ENCODE measurements at places on chromosomes 3 and 15.

- peak; percentile 27 for DNase-seq
Measured at GRCh38 chr3:5187920-5188418, 462 bp downstream of the EDEM1 start.

GRCh38 chr3:171491361-171491760, 31.2 kb upstream of the TNIK start:
- no peak for DNase-seq

- DNase-seq: no peak
Measured at GRCh38 chr15:89876396-89877082, 17.3 kb downstream of the AP3S2 start.

GRCh38 chr3:34157491-34157890, 359.1 kb downstream of the PDCD6IP start:
- no peak for DNase-seq

DNA sequence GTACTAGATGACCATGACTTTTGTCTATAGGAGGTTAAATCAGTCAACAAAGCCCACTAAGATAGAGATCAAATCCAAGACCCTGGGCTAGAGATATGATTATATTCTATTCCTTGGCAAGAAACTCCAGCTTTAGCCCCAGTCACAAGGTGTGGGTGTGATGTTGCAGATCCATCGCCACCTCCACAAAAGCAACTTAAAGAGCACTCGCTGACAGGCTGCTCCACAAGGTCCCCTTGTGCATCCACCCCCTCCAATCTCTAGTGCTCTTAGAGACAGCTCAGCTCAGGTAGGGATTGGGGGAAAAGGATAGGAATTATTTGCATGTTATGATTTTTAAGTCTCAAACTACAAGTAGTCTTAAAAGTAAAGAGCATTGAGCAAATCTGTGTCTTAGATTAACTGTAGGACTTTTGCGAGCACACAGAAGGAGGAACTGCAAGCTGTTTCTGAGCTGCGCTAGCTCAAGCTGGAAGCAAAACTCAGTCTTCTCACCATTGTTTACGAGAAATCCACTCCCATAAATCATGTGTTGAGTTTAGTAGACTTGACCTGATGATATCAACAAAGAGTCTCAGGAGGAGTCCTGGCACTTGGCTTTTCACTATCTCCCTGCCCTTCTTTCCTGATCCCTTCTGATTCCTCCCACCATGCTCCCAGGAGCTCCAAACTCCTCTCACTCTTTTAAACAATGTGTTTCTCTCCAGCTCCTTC, 177.6 kb downstream of the STAC start:
- no peak for DNase-seq

GRCh38 chr15:68691705-68692104, 112.9 kb downstream of the CORO2B start:
- DNase-seq: no peak

DNA sequence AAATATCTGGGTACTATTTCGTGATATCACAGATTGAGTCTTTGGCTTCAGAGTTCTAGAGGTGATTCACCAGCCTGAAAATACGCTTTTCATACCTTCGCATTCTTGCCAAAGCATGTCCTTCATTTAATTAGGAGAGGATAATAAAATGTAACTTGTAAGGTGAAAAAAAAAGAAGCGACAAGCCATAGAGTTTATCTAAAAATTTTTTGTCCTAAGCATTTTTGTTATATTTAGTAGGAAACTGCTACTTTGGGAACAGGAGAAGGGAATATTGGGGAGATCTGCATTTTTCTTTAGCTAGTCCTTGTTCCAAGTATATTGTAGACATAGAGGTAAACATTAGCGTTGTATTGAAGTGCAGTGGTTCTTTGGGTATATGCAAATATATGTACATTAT, 120.1 kb downstream of the TCF12 start:
- DNase-seq: no peak

GRCh38 chr15:71111950-71112349, 3.3 kb upstream of the THSD4 start:
- DNase-seq: no peak

- no peak for DNase-seq
Measured at GRCh38 chr3:123084738-123085237, 18.0 kb downstream of the PDIA5 start.

GRCh38 chr15:64893481-64894394, 18.0 kb upstream of the ANKDD1A start:
- DNase-seq: peak; percentile 86

DNA sequence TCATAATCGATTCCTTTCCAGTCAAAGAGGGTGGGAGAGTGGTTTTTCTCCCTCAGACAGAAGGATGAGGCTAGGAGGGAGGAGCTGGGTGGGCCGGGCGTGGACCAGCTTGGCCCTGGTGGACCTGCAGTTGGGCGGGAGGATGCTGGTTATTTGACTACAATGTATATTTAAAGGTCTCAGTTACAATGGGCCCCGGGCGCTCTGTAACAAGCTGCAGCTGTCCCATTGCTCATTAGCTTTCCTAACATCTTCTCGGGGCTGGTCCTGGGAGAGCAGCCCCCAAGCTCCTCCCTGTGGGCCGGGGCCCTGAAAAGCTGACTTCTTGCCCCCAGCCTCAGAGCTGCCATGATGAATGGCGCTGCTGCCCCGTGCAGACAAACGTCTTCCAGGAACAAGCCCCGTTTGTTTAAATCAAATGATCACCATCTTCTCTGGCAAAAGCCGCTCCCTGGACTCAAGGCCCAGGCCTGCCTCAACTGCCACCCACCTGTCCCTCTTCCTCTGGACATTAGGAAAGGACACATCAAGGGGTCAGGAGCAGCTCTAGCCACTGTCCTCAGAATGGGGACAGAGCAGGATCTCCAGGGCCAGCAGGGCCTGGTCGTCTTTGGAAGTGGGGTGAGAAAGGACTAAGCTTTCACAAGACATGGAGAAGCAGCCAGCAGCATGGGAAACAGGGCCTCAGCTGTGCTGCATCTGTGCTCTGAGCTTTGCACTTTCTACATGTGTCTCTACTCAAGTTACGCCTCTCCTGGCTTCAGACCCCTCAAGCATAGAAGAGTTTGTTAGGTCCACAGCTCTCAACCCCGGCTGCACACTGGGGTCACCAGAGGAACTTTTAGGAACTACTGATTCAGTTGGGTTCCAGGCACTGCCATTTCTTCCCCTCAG, 38.6 kb downstream of the MAGEF1 start:
- DNase-seq: no peak

DNA sequence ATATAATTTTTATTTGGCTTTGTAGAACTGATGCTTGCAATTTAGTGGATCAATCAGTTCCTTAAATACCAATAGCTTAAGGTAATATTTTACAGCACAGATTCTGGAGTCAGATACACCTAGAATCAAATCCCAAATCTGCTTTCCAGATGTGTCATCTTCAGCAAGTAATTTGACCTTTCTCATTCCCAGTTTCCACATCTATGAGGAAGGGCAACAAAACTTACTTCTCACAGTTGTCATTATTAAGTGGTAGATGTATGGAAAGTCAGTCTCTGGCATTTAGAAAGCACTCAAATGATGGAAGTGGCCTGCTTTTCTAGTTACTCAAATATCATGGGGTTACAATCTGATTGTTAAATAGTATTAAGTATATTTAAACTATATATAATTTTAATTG, 767.0 kb downstream of the CADM2 start:
- no peak for DNase-seq

DNA sequence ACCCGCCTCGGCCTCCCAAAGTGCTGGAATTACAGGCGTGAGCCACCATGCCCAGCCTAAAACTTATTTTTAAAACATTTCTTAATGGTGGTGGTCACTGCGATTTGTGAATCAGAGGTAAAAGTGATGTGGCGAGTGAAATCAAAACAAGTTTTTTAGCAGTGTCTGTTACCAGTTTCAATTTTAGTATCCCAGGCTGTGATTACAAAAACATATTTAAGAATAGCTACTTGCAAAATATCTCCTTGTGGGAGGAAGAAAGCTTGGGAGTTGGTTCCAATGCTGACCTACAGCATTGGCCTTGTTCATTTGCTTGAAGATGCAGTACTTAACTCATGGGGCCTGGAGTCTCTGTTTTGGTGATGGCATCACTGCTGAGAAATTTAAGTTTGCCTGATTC, 4.5 kb downstream of the RAB7A start:
- no peak for DNase-seq

DNA sequence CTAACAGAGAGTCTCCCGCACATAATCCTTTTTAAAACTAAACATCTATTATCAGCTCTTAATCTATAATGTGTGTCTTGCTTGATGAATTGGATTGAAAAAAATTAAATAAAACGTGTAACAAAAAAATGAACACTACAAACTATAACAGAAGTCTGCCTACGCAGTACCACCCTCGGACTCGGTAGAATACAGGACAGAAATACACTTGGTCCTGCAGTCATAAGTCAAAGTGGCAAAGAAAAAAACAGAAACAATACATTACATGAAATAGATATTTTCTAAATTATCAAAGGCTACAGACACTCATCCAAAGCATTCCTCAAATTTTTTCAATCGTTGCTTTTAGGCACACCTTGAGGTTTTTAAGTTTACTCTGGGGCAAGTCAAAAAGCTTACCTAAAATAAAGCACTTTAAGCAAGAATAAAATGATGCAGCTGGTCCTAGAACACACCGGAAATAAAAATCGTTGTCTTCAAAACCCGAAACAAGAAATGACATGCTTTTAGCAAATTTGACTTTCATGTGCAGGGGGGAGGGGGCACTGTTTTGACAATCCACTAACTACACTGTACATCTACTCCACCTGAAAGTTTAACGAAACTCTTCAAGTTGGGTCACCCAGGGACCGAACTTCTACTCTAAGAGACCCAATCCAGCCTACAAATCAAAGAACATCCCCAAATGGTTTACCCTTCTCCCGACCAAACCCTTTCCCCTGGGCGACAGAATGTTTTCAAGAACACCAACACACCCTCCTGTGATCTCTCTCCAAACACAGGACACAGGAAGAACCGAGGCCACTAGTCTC, 1.3 kb downstream of the ADAM10 start:
- DNase-seq: no peak

DNA sequence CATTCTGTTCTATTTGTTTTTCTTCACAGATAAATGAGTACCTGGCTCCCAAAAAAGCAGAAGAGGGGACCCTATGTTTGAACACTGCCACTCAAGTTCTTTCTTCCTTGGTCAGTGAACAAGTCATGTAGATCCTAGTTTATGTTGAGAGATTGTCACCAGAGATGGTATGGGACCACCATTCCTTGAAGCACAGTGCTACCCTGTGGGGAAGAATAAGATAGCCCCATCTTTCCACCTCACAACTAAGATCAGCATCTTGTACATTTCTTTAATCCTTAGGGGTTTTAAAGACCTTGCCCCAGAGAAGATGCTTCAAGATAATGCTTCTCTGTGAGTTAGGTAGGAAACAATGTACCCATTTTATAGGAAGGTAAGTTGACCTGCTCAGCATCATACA, 233.5 kb upstream of the WNT5A start:
- DNase-seq: no peak

GRCh38 chr15:39583596-39584265, 2.9 kb downstream of the THBS1 start:
- no peak for DNase-seq

DNA sequence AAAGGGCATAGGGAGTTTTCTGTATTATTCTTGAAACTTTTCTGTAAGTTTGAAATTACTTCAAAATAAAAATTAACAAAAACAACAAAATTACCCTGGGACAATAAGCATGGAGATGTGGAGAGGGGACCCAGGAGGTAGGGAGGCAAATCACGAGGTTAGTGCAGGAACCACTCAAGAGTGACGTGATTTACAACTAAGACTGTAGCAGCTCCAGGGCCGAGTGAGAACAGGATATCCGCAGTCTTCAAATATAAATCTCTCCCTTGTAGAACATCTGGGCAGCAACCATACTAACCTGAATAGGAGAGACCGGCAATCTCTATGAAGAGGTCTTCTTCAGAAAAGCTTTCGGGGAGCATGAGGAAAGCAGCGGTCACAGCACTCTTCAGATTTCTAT, 17.3 kb downstream of the TAMM41 start:
- no peak for DNase-seq

DNA sequence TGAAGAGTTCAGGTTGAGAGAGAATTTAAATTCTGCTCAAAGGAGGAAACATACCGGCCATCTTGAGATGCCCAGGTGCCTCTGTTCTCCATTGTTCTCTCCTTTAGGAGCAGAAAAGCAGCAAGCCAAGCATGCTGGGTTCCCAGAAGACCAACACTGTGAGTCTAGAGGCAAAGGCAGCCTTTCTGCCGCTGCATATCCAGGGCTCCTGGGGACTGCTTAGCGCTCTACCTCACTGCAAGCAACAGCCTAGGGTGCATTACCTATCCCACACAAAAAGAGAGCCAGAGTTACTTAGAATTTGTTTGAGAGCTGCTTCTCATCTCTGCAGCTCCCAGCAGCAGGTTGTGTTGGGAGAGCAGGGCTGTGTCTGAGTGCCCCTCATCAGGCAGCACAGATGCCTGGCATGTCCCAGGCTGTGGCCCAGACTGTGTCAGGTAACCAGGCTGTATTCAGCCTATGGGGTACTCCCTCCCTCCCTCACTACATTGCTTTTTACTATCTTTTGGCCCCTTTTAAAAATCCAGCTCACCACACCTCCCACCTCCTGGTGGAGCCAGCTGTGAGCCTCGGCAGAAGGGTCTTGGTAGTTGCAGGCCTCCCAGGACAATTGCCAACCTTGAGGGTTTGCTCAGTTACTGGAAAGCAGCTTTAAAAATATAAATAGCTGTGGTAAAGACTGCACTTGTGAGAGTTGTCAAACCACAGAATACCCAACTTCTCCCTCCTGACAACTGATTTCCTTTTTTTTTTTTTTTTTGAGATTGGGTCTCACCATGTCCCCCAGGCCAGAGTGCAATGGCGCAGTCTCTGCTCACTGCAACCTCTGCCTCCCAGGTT, 30.2 kb downstream of the BCL2L10 start:
- DNase-seq: no peak

DNA sequence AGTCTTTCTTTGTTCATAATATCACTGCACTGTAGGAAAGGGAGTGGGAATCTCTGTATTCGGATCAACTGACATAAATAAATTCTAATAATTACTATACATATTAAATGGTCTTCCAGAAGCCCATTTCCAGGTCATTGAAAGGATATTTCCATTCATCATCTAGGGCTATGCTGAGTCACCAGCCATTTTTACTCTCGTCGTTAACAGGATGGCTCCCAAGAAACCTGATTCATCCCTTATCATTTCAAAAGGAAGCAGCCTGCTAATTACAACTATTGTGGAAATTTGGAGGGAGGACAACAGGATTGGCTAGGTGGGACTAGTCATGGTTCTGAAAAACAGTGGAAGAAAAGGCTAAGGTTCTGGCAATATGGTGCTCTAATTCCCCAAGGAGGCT, 13.6 kb downstream of the GMNC start:
- DNase-seq: no peak

GRCh38 chr15:92906563-92907081, 6.5 kb downstream of the CHD2 start:
- no peak for DNase-seq
